Central memory CD4-positive, alpha-beta T cell (primary cell): ENCODE measurements at places on chromosomes 2 and 18.

- DNase-seq: no peak
Measured at GRCh38 chr18:33749834-33750233, 171.8 kb downstream of the ASXL3 start.

- DNase-seq: no peak
Measured at GRCh38 chr18:2391470-2391869, 179.8 kb downstream of the METTL4 start.

GRCh38 chr18:23403310-23403709 lies 49.8 kb upstream of the RIOK3 start:
- DNase-seq: no peak

- DNase-seq: no peak
Measured at GRCh38 chr2:45394216-45394615, 216.9 kb downstream of the SRBD1 start.

GRCh38 chr2:205731583-205731981 lies 49.3 kb downstream of the NRP2 start:
- DNase-seq: no peak

DNA sequence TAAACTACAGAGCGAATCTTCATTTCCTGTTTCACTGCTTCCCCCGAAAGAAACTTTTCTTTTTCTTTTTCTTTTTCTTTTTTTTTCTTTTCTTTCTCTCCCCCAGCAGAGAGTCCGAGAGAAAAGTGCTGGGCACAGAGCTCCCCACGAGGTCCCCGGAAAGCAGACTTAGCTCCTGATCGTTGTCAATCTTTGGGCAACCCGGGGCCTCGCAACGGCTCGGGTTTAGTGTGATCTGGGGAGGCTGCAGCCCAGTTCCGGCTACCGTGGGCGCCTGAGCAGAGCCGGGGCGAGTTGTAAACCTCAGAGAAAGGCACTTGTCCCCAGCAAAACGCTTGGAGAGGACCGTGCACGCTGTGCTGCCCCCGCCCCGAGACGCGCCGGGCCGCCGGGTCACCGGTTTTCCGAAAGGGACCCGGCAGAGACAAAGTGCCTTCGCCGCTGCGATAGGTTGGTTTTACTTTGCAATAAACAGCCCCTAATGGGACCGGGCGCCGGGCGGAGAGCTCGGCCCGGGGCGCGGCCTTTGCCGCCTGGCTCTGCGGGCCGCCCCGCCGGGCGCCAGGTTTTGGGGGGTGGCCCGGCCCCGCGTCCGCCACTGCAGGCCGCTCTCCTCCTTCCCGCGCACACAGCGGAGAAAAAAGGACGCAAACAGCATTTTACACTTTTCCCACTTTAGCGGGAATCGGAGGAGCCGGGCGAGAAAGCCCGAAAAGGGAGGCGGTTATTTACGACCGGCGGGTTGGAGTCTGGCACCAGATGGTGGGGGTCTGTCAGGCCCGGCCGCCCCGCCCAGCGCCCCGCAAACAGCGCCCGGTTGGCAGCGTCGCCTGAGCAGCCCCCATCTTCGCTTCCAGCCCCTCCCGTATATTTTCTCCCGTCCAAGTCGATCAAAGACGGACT lies 136.0 kb downstream of the INSIG2 start:
- peak; percentile 21 for DNase-seq

DNA sequence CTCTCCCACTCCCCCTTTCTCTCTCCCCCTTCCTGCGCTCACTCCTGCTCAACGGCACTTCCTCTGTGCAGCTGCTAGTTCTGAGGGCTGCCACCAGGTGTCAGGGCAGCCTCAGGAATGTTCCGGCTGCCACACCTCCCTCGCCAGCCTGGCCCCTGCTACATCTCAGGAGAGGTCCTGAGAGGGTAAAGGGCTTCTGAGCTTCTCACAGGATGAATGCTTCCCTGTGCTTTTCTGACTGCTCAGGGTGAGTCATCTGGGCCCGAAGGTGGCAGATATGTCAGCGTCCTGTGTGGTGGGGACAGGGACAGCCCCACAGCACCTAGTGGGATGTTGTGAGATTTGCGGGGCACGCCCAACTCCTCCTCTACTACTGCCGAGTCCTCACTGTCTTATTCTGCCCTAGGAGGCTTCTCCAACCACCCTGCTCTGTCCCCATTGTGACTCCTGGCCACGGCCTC lies 49.0 kb downstream of the PLEKHB2 start:
- peak; percentile 56 for DNase-seq

DNA sequence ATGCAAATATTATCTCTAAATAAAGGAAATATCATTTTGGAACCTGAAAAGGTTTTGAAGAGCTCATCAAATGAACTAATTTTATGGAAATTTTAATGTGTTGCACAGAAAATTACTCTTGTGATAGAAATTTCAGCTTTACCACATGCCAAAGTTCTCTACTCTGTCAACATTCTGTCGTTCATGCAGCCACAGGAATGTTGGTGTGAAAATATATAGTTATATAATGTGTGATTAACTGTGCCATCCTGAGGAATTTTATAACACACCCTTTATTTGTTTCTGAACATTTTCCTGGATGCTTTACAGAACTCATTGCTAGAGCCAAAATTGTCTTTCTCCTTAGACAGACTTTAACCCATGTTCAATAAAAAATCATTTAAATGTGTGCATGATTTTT lies 202.5 kb upstream of the SLC8A1 start:
- no peak for DNase-seq

GRCh38 chr18:512957-513356 lies 12.5 kb upstream of the COLEC12 start:
- no peak for DNase-seq

- DNase-seq: no peak
Measured at GRCh38 chr2:8543060-8543382, 138.8 kb upstream of the ID2 start.

- DNase-seq: no peak
Measured at GRCh38 chr2:146241023-146241422, 1603.8 kb upstream of the ACVR2A start.

DNA sequence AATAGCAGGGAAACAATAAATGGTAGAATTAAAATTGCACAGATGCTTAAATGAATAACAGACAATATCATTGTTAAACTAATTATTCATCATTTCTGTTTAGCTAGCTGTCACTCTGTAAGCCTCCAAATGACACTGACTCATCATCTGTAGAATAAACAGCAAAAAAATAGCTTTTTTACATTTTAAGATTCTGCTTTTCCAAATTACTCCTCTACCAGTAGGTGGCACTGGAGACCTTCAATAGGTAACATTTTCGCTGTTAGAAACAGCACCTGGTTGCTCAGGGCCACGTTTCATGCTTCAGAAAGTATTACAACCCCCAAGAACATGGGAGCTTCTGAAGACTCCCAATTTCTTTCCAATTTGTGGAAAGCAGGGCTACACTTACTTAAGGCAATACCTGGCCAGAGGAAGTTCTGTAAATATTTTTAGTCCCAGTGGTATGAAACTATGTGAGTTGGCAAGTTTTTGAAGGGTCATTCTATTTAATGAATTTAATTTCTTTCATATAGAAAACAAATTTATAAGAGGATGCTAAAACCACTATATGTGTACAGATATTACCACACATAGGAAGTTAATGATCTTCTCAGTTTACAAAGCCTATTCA lies 45.4 kb downstream of the TTN start:
- DNase-seq: peak; percentile 5

DNA sequence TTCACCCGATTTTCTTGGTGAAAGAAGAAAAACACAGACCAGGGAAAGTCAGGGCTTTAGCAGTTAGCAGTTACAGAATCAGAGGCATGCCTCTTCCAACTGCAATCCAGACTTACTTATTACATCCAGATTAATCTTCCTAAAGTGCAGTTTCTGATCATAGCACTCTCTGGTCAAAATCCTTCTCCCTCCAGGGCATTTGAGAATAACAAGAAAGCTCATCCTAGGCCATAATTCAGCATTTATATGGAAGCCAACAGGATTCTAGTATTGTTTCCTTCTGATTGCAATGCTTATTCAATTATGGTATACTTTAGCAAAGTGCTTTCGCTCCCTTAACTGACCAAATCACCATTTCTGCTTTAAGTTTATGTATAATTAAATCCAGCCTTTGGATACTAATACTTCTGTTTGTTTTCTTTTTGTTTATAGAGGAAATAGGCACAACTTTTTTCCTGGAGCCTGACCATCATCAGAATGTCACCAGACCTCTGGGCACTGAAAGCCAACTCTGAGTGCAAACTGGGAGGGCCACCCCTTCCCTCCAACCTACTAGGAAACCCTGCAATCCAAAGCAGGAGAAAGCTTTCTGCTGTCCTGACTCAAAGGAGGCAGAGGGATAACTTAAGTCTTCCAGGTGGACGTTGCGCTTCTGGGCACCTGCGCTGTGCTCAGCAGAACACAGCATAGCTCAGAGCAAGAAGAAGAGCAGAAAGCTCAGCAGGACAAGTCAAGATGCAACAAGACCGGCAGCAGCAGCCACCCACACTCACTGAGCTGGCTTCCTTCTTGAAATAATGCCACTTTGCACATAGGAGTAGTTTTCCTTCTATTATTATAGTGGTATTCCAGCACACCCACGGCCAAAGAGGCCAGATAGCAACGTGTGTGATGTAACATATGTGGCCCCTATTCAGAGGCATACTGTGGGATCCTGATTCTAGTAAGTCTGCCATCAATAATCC lies 99.3 kb downstream of the STK39 start:
- no peak for DNase-seq

GRCh38 chr18:6294148-6294784 lies 120.4 kb downstream of the L3MBTL4 start:
- DNase-seq: no peak
